Activated T-helper 1 cell treated with anti-CD3 and anti-CD28 coated beads, Interleukin-2, amount 50 U/mL, for 16 hours (primary cell): ENCODE measurements at places on chromosomes 6 and 20.
A peak's percentile ranks its signal among the peaks of the same experiment; 100 is the strongest.

- no peak for DNase-seq
Measured at GRCh38 chr6:15132854-15133670, 112.8 kb upstream of the JARID2 start.

DNA sequence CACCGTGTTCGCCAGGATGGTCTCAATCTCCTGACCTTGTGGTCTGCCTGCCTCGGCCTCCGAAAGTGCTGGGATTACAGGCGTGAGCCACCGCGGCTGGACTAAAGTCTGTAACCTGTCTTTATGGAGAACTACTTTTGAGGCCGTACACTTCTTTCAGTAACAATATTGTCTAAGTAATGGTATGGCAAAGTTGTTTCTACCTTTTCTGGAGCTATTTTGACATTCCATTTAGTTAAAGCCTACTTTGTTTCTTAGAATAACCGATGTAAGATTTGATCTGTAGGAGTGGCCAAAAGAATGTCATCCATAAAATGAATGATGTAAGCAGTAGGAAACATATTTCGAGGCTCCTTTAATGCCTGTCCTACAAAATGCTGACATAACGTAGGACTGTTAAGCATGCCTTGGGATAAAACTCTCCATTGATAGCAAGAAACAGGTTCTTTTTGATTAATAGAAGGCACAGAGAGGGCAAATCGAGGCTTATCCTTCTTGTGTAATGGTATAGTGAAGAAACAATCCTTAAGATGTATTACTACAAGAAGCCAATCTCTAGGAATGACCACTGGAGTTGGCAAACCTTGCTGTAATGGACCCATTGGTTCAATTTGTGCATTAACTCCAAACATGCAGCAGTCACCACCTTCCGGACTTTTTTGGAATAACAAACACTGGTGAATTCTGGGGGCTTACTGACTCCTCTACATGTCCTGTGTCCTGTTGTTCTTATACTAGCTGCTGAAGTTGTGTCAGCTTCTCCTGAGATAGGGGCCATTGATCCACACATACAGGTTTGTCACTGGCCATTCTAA, 35.9 kb downstream of the HLA-DRA start:
- no peak for DNase-seq

DNA sequence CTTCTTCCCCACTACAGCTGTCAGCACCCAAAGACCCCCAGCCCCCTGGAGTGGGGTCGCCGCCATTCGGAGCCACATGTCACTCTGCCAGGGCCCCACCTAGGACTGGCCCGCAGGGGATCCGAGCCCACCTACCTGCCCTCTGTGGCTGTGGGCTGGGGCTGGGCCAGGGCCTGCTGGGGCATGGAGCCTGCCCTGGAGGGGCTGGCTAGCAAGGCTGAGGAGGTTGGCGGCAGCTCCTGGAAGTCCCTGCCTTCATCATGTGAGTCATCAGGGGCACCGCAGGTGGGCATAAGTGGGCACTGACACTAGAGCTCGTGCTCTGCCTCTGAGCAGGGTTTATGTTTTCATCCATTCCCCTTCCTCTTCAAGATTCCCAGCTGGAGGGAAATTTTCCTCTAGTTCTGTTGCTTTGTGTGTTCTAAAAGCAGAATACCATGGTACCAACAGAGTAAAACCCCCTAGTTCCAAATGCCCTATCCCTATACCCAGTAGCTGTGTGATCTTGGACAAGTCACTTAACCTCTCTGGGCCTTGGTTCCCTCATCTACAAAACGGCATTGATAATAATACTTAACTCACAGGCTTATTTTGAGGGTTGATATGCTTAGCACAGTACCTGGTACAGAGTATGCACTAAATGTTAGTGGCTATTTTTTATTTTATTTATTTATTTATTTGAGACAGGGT, 8.7 kb upstream of the FANCE start:
- no peak for DNase-seq

DNA sequence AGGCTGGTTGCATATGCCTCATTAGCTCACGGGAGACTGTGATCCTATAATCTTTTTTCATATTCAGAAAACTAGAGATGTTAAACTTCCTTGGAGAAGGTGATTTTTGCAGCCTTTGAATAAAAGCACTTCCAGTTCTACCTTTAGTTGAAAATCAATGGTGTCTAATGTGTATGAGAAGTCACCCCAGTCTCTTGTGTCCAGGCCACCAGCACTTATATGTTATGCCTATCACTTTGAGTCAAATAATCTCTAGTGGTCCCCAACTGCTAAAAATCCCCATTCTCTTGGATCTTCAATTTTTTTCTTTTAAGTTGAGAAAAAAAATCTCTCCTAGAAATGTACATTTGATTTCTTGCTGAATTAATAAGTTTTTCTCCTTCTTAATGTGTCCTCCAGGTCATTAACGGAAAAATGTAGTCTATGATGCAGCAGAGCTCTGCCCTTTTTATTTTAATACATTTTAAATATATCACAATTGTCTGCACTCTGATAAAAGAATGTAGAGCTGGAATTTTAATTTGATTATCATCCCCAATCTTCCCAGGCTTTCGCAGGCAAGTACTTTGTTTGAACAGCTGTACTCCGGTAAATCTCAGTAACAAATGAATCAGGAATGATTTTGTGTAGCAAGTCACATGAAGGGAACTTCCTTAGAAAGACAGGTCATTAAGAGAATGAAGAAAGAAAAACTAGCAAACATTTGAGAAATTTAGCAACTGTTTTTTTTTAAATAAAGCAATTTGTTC, 147.0 kb downstream of the SOX4 start:
- no peak for DNase-seq

DNA sequence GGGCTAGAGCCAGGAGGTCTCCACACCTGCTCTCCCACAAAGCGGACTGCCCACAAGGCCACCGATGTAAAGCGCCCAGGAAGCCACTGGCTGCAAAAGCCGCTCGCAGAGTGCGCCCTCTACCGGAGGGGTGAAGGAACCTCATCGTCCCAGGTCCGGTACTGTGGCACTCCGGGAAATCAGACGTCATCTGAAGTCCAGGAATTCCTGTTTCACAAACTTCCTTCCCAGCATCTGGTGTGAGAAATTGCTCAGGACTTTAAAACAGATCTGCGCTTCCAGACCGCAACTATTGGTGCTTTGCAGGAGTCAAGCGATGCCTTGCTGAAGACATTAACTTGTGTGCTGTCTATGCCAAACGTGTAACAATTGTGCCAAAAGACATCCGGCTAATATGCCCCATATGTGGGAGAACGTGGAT, 115.1 kb upstream of the ARID1B start:
- no peak for DNase-seq

DNA sequence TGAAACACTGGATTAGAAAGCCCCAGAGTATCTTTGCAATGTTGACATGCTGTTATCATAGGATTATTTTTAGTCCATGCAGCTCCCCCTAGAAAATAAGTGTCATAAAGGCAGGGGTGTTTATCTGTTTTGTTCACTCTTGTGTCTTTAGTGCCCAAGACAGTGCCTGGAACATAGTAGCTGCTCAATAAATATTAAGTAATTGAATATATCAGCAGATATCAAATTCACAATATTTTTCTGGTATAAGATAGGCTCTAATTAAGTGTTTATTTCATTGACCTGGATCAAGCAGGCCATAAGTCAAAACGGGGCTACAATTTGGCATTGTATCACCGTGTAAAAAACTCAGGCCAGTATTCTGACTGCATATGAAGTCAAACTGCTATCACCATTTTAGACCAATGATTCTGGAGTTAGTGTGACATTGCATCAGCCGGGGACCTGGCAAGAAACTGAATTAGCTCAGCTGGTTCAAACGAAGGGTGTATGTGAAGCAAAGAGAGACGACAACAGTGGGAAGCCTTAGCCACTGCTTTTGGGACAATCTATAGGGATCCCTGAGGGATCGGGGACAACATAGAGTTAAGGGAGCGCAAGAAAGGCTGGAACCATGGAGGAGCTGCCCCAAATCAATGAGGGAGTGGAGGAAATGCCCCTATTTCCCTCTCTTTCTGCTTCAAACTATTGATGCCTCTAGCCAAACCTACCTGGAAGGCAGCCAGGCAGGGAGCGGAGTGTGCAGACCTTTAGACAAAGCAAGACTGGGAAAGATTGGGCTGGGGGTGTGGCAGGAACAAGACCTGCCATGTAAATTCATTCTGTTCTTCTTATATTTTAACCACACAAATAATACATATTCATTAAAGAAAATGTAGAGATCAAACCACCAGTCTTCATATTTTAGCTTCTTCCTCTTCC, 112.2 kb downstream of the PLEKHG1 start:
- DNase-seq: no peak

DNA sequence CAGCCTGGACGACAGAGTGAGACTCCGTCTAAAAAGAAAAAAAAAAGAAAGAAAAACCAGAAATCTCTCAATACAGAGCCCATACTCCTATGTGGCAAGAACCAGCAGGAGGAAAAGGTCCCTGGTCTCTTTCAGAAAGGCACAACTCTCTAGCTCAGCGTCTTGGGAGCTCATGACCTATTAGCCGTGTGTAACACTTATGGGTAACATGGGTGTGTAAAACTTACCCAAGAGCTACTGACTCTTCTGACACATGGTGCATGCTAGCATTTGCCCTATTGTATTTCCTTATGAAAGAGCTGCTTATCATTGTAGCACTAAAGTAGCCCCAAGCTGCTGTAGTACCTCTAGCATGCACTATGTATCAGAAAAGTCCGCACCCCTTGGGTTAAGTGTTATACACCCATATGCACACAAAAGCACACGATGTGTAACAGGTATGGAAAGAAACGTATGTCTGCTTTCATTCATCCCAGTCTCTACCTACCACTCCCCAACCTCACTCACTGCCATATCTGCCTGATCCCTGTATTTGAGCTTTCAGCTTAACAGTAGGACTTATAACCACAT, 85.4 kb downstream of the ZMYND8 start:
- DNase-seq: no peak

- no peak for DNase-seq
Measured at GRCh38 chr6:139550361-139550760, 175.9 kb upstream of the CITED2 start.

DNA sequence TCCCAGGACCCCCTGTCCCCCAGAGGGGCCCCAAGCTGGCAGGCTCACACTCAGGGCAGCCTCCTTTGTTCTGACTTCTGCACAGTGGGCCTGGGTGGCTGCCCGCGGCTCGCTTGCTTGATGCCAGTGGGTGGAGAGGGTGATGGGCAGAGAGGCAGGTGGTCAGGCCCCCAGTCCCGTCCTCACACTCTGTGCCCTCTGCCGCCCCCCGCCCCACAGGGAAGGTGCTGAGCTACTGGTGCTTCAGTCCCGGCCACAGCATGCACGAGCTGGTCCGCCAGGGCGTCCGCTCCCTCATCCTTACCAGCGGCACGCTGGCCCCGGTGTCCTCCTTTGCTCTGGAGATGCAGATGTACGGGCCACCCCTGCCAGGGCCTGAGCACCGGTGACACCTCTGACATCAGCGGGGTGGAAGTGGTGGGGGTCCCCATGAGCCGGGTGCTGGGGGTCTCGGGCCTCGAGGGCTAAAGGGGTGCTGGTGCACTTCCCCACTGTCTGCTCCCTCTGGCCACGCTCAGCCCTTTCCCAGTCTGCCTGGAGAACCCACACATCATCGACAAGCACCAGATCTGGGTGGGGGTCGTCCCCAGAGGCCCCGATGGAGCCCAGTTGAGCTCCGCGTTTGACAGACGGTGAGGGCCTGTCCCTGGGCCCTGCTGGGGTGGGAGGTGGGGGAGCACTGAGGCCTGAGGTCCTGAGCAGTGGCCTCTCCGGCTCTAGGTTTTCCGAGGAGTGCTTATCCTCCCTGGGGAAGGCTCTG, 8.9 kb upstream of the TNFRSF6B start:
- DNase-seq: no peak

GRCh38 chr20:38667417-38667956, 56.8 kb upstream of the SLC32A1 start:
- DNase-seq: no peak

GRCh38 chr6:13418844-13419243, 68.6 kb downstream of the GFOD1 start:
- DNase-seq: no peak

GRCh38 chr6:39865011-39865888, 69.0 kb downstream of the MOCS1 start:
- DNase-seq: peak; percentile 18

GRCh38 chr6:27280064-27280539, 32.0 kb downstream of the POM121L2 start:
- DNase-seq: no peak

DNA sequence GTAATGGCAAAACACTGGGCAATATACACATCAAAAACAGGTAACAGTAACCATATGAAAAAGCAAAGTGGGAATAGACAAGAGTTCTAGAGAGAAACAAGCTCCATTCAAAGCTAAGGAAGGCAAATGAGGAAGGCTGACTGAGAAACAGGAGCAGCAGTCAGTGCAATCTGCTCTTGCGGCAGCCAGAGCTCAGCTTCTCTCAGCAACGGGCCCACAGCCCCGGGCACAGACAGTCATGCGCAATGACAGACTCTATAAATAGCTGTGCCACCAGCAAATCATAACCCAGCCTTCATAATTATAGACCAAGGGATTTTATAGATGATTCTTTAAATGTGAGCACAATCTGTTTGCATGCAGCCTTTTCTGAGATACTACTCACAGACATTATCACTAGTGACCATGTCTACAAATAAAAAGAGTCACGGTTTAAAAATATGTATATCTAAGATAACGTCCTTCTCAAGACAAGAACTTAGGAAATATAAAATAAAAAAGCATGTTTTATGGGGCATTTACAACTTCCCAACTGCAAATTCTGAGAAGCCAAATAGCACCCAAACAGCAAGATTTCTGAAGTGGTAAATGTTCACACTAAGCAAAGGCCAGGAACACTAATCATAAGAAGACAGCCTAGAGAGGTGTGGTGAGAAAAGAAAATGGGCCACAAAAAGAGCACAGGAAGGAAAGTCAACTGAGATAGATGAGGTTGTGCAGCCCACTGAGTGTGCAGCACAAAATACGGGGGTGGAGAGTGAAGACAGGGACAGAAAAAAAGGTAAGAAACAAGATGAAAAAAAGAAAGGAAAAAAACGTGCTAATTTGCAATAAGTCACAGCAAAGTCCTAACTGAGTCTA, 39.9 kb upstream of the BEND6 start:
- DNase-seq: no peak

- no peak for DNase-seq
Measured at GRCh38 chr20:1229541-1229940, 3.7 kb downstream of the RAD21L1 start.

DNA sequence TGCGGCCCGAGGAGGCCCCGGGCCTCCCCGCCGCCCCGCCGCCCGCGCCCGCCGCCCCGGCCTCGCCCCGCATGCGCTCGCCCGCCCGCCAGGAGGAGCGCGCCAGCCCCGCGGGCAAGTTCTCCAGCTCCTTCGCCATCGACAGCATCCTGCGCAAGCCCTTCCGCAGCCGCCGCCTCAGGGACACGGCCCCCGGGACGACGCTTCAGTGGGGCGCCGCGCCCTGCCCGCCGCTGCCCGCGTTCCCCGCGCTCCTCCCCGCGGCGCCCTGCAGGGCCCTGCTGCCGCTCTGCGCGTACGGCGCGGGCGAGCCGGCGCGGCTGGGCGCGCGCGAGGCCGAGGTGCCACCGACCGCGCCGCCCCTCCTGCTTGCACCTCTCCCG, 1.5 kb downstream of the FOXQ1 start:
- DNase-seq: no peak

DNA sequence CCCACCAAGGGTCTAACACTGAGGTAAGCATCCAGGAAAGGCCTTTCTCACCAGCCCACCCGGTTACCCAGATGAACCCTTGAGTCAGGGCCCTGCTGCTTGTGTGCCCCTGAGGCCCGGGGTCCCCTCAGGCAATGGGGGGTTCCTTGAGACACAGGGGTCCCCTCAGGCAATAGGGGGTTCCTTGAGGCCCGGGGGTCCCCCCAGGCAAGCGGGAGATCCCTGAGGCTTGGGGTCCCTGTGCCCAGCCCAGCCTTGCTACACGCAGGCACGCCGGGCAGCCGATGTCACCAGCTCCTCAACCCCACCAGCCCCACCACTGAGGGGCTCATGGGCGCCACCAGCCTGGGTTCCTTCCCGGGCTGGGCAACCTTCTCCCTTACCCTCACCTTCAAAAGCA, 247.2 kb downstream of the TTLL2 start:
- no peak for DNase-seq
